ENCODE measurements at places on chromosomes 5 and 9.
A peak's percentile ranks its signal among the peaks of the same experiment; 100 is the strongest.

GRCh38 chr5:163645421-163646416 lies 140.3 kb downstream of the MAT2B start:
- no peak for DNase-seq

GRCh38 chr5:35785601-35786085 lies 71.0 kb upstream of the IL7R start:
- no peak for DNase-seq

DNA sequence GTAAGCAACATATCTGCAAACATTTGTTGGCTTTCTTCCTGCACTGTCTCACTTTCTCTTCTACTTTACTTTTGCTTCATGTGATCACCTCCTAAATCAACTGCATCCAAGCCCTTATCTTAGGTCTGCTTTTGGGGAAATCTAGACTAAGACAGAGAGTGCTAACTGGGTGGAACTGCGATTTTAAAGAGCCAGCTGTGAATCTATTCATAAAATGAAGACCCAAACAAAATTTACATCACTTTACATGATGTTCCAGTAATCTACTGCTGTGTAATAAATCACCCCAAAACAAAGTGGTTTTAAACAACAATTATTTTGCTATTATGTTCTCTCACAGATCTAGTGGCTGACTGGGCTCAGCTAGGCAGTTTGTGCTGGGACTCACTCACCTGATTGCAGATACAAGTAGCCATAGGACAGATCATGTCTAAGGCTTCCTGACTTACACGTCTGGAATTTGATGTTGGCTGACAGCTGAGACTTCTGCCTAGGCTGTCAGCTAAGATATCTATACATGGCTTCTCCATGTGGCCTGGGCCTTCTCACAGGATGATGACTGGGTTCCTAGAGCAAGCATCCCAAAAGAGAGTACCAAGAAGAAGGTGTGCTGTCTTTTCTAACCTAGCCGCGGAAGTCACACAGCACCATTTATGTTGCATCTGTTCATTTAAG lies 145.1 kb upstream of the TBCA start:
- DNase-seq: no peak

DNA sequence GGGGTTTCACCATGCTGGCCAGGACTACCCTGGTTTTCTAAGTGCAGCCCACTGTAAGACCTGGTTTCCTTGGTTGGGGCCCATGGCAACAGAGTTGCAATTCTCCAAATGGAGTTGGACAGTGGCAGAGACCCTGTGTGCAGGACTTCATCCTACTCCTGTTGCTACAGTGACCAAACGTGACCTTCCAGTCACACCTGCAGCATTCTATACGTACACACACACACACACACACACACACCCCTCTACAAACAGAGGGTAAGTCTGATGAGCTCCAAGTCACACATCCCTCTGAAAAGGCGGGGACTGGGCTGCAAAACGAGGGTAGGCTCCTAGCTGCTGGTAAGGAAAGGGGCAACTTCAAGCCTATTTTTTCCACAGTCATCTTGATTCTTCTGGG lies 23.6 kb downstream of the LHFPL2 start:
- DNase-seq: no peak

DNA sequence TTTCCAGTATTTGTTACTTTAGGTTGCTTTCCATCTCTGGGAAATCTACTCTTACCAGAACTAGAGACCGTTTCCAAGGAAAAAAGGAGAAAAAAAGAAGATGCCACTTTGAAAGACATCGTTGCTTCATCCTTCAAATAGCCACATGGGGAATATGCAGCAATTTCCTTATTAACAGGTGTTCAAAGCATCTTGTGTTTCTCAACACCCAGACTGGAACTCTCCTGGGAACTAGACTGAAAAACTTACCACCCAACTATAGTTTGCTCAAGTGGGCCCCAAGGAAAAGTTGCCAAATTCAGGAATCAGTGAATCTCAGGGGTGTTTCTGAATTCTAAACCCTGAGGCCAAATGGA lies 80.0 kb upstream of the JAK2 start:
- no peak for DNase-seq

- DNase-seq: no peak
These were observed 1.4 kb upstream of the NHP2 start for GRCh38 chr5:178155065-178155464.

DNA sequence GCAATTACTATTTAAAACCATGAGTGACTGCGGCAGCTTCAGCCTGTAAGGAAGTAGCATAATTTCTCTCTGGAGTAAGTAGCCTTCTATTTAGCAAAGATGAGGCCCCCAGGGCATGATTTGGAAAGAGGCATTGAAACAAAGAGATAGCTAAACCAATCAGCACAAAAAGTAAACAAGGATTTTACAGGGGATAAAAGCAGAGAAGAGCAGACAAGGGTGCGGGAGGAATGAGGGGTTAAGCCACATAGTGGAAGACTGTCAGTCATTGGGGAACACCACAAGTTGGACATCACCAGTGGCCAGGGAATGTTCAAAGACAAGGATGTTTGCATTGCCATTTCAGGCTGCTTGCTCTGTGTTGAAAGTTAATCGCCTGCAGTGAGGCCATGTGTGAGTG lies 24.0 kb upstream of the C5orf63 start:
- no peak for DNase-seq

GRCh38 chr5:93208141-93208751 lies 372.8 kb downstream of the NR2F1-AS1 start:
- DNase-seq: peak; percentile 52

GRCh38 chr9:114883709-114884108 lies 46.7 kb downstream of the TNFSF8 start:
- DNase-seq: no peak

GRCh38 chr9:17476401-17476800 lies 102.5 kb upstream of the SH3GL2 start:
- DNase-seq: no peak

DNA sequence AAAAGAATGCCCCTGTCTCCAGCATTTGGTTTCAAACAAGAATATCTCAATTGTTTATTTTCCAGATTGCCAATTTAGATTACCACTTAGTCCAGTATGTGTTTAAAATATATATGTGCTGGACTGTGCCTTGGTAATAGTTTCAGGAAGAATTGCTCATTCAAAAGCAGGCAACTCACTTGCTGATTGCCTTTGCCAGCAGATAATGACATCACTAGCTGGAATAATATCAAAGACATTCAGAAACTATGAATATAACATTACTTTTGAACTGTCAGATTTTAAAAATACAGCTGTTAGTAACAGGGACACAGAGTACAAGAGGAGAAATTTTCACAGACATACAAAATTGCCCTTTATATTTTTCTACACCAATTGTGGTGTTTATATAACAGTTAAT lies 96.0 kb upstream of the ITGA2 start:
- peak; percentile 44 for DNase-seq

GRCh38 chr9:87763286-87763685 lies 37.4 kb downstream of the CTSL start:
- no peak for DNase-seq
